Left lung (tissue), 14 donors: ENCODE measurements at places on chromosomes 13 and 19.

GRCh38 chr19:33812388-33813330 lies 16.0 kb downstream of the KCTD15 start:
- DNase-seq = no peak

DNA sequence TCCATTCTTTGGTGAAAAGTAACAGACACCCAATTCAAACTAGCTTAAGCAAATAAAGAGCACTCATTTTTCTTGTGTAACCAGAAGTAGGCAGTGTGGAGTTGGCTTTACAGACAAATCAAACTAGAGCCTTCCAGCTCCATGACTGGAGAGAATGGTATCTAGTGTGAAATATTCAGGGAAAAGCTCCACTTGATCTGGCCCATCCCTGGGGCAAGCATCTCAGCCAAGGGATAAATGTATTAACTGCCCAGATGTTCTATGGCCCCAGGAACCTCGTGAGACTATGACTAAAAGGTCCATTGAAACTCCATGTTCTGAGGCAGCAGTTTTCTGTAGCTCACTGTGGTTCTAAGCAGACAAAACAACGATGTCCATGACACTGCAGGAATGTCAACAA lies 49.9 kb downstream of the TBC1D4 start:
- DNase-seq = no peak

DNA sequence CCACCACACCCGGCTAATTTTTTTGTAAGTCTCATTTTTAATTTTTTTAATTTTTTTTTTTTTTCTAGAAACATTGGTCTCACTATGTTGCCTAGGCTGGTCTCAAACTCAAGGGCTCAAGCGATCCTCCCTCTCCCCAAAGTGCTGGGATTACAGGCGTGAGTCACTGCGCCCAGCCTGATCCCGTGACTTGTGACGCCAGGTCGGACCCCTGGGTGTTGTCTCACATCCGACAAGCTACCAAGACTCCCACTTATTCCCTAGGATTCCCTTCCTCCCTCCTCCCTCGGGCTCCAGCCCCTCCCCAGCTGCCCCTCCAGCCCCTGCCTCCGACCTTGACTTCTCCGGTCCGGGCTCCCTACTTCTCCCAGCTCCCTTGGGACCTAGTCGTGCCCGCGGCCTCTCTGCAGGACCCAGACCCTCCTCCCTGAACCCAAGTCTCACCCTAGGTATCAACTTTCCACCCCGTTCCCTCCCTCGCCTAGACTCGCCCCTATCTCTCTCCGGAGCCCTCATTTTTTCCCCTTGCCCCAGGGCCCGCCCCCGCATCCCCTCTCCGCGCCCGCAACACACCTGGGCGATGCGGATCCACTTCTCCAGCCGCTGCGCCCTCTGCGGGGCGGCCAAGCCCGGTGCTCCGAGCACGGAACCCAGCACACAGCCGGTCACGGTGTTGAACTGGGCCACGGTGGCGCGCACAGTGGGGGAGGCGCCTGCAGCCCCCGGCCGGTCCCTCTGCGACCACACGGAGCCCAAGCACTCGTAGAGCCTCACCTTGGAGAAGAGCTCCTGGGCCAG lies 13.1 kb downstream of the RGL3 start:
- DNase-seq = peak; percentile 78

- DNase-seq = no peak
Observed at GRCh38 chr19:1956868-1957492, 16.0 kb downstream of the CSNK1G2 start.

DNA sequence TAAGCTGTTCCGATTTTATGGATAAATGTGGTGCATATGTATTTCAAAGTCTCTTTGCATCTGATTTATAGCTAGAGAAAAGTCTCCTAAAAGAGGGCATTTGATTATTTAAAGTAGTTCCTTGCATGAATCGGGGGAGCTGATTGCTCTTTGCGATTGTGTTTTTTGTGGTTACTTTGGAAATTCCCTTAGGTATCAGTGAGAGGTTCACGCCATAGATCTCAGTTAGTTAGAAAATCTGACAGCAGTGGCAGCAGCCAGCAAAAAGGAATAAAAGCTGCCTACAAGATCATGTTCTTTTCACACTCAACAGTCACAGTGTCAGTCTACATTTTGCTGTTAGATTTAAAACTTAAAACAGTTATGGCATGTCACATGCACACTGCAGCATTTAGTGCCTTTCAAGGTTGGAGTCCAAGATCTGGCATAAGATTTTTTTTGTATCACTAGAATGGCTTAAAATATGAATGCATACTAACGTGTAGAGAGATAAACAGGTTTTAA lies 436.5 kb upstream of the PCDH20 start:
- DNase-seq = no peak

- no peak for DNase-seq
Observed at GRCh38 chr19:30317403-30317802, 54.8 kb upstream of the ZNF536 start.

DNA sequence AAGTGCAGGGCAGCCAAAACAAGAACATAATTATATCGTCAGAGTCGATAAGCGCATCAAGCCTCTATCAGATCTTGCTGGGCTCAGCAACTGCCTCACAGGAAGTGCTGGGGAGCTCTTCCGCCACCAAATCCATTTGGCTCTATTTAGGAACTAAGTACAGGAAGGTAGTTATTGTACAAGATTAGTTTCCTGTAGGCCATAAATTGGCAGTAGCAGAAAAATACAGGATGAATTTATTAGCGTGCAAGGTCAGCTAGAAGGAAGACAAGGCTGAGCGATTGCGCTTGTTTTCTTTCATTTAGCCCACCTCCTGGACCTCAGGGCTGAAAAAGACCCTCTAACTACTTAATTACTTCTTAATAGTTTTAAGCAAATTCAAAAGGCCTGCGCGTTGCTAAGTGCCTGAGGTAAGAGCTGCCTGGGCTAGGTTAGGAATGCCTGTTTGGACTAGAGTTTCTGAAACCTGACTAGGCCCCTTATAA lies 118.5 kb downstream of the IRS2 start:
- no peak for DNase-seq

- DNase-seq = no peak
Observed at GRCh38 chr19:40807147-40808020, 8.4 kb downstream of the EGLN2 start.

DNA sequence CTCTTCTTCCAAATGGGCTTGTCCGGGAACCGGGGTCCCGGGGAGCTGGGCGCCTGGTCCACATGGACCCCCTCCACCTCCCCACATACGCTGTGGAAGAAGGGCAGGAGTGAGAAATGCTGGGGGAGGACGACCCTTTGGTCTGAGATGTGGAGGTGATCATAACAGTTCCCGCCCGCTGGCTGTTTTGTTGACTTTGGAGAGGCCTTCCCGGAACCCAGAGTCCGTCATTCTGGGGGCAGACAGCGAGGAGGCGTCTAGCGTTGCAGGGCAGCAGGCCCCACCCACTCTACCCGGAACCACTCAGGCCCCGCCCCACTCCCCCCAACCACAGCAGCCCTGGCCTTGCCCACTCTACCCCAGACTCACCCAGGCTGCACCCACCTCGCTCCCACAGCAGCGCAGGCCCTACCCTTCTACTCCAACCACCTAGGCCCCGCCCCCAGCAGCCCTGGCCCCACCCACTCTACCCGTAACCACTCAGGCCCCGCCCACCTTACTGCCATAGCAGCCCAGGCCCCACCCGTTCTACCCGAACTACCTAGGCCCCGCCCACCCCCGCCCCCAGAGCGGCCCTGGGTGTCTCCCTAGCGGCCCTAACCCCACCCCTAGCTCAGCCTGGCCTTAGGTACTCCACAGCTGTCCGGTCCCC lies 7.1 kb downstream of the GPR108 start:
- DNase-seq = peak; percentile 91

DNA sequence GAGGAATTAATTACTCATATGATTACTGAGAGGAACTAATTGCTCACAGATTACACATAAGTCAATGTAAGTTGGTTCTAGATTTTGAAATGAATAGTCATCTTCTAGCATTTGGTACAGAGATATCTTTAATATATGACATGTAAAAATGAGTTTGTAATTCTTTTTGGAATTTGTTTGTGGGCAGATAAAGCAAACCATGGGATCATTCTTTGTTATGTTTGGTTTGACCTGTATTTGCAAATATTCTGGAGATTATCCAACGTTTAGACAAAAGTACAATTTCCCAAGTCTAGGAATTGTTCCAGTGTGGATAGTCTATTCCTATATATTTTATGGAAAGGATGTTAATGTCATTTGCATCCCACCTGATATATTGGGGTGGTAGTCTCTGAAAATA lies 309.6 kb upstream of the EDNRB start:
- DNase-seq = no peak

GRCh38 chr13:102399791-102400674 lies 1.8 kb downstream of the FGF14 start:
- no peak for DNase-seq

GRCh38 chr13:24528816-24529398 lies 16.3 kb upstream of the PARP4 start:
- no peak for DNase-seq

- no peak for DNase-seq
Observed at GRCh38 chr13:86464193-86464592, 665.0 kb upstream of the SLITRK6 start.

DNA sequence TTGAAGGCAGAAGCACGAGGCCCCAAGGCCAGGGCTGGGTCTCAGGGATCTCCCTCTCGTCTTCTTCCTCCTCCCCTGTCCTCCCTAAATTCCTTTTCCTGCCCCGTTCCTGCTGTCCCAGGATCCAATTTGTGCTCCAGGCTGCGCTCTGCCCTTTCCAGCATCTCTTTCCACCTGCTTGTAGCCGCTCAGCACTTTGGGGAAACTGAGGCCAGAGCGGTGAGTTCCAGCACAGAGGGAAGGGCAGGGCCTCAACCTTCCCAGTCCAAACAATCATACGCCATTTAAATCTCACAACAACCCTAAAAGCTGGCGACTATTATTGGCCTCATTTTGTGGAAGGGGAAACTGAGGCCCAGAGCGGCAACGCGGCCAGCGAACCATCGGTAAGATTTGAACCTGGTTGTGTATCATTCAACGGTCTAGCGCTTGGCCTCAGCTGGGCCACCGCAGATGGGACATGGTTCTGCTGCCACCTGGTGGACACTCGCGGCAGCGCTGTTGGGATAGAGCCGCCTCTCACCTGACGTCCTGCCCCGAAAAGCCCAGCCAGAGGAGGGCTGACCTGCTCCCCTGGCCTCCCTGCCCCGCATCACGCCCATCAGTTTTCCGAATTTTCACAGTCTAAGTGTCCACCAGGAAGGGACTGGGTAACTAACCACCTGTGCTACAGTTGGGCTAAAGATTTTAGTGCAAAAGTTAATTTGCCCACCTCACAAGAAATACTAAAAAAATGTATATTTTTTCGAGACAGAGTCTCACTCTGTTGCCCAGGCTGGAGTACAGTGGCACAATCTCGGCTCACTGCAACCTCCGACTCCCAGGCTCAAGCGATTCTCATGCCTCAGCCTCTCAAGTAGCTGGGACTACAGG lies 4.2 kb upstream of the RPL18A start:
- peak; percentile 87 for DNase-seq

DNA sequence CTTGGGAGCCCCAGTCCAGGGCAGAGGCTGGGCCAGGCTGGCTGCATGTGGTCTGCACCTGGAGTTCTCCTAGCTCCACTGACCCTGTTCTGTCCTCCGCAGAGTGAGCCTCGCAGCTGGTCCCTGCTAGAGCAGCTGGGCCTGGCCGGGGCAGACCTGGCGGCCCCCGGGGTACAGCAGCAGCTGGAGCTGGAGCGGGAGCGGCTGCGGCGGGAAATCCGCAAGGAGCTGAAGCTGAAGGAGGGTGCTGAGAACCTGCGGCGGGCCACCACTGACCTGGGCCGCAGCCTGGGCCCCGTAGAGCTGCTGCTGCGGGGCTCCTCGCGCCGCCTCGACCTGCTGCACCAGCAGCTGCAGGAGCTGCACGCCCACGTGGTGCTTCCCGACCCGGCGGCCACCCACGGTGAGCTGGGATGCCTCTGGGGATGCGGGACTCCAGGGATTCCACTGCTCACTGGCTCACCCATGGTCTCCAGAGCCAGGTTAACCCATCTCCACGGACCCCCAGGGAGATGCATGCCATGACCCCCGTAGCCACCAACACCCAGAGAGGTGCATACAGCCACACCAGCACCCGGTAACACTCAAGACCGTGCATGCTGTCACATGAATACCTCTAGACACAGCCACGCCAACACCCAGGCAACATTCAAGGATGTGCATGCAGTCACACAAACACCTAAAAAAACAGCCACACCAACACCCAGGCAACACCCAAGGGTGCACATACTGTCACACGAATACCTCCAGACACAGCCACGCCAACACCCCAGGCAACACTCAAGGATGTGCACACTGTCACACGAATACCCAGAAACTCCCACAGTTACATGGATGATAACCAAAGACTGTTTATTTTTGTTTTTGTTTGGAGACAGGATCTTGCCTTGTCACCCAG lies 8.2 kb downstream of the PKN1 start:
- DNase-seq = no peak

- DNase-seq = no peak
Observed at GRCh38 chr13:45120967-45121831, 889 bp downstream of the GTF2F2 start.

- DNase-seq = no peak
Observed at GRCh38 chr13:38758277-38758676, 71.4 kb downstream of the FREM2 start.

GRCh38 chr13:71274923-71275608 lies 591.9 kb downstream of the DACH1 start:
- no peak for DNase-seq

DNA sequence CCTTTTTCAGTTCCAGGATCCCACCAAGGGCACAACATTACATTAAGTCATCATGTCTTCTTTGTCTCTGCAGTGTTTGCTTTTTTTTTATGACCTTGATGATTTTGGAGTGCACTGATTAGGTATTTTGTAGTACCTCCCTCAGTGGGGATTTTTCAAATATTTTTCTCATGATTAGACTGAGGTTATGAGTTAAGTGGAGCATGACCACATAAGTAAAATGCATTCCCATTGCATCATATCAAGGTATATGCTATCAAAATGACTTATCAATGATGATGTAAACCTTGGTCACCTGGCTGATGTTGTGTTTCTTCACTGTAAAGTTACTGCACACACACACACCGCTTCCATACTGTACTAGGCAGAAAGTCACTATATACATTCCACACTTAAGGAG lies 96.7 kb upstream of the TRPC4 start:
- DNase-seq = no peak

GRCh38 chr13:73096638-73097037 lies 37.8 kb downstream of the KLF5 start:
- DNase-seq = no peak

DNA sequence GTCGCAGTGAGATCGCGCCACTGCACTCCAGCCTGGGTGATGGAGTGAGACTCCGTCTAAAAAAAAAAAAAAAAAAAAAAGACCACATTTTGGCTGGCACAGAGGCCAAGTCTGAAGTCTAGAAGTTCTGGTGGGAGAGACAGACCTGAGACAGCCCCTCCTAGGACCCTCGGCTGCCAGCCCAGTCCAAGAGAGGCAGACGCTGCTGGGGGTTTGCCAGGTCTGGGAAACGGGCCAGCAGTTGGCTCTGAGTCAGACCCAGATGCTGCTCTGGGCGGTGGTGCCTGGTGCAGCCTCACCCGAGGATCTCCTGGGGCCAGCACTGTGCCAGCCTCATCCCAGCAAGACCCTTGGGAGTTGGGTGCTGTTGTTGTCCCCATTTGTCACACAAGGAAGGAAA lies 5.8 kb downstream of the FCHO1 start:
- no peak for DNase-seq

- no peak for DNase-seq
Observed at GRCh38 chr13:76131551-76131950, 495.4 kb downstream of the LMO7 start.
